ENCODE measurements at places on chromosomes 7 and 10.

- DNase-seq: no peak
Observed at GRCh38 chr7:151432658-151433521, 7.1 kb downstream of the CRYGN start.

DNA sequence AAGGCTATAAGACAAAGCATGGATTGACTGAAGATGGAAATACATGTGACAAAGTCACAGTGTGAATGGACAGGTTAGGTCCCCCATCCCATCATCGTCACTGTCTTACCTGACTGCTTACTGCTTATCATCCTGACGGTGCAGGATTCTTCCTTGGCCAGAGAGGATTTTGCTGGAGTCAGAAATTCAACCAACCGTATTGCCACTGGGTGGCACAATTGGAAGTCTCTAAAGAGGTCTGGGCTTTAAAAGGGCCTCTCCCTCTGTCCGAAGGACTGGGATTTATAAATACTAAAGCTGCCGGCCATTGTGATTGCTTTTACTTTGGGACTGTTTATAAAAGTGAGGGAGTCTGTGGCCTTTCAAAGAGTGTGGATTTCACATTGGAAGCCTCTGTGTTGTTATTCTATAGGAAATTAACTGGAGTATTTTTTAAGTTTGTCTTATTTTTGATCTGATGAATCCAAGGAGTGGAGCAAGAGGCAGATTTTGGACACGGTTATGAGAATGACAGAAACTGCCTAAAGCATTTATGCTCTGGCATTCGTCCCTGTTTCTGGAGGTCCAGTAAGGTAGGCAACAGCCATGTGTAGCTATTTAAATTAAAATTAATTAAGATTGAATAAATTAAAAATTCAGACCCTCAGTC, 113.3 kb upstream of the CREB5 start:
- DNase-seq: no peak

DNA sequence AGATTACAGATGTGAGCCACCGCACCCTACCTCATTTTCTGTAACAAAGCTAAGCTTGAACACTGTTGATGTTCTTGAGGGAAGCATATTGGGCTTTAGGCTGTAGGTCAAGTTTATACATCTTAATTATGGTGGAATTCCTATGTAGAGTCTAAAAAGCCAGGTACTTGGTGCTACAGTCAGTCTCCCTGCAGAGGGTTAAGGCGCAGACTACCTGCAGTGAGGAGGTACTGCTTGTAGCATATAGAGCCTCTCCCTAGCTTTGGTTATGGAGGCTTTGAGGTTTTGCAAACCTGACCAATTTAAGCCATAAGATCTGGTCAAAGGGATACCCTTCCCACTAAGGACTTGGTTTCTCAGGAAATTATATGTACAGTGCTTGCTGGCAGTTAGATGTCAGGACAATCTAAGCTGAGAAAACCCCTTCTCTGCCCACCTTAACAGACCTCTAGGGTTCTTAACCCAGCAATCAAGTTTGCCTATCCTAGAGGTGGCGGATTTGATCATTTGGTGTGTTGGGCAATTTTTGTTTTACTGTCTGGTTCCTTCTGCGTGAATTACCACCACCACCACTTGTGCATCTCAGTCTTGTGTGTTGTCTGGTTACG, 6.0 kb downstream of the PPIA start:
- no peak for DNase-seq

DNA sequence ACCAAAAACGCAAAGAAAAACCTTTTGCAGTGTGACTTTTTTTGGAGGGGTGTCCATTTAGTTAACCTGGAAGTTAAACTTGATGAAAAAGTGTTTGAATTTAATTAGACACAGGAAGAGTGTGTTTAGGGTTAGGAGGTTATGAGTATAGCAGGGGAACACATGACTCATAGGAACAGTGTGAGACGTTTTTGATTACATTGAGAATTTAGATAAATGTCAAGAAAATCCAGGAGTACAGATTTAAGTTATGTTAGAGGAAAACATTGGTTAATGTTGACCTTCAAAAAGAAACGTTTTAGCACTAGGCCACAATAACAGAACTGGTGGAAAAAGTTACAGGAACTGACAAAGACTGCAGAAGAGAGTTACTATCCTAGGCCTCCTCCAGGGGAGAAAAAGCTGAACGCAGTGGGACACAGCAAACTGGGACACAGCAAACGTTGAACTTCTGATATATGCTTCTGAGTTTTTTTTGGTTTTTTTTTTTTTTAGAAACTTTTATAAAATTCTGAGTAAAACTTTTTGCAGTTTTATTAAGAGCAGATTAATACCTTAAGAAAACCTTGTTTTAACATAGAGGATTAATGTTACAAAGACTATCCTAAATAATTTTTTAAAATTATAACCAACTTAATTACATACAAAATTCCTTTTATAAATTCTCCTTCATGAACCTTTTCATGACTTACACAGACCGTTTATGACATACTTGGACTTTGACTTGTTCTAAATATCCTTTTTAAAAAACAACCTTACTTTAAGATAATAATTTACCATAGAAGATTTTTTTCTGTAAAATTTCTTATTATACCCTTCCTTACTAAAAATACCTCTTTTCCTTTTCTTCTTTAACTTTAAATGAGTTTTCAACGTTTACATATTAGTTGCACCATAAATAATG, 22.2 kb downstream of the LANCL2 start:
- DNase-seq: no peak

- no peak for DNase-seq
Observed at GRCh38 chr10:118310822-118311221, 31.3 kb downstream of the FAM204A start.

- peak; percentile 37 for DNase-seq
Observed at GRCh38 chr7:151351027-151351426, 9.4 kb downstream of the NUB1 start.

- no peak for DNase-seq
Observed at GRCh38 chr10:9921544-9921943, 1096.1 kb upstream of the CELF2 start.

DNA sequence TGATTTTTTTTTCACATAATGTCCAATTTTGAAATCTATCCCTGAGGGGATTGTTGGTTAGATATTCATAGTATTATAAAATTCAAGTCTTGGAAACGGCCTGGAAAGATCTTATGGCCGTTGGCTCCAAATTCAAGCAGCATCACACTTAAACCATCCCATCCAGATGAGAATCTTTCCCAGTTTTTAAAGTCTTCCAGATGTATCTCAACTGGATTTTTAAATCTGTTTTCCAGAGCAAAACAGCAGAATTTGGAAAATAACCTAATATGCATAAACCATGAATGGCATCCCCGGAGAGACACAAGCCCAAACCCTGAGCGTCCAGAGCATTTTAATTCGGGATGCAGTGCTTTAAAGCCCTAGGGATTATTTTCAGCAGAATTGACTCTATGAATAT, 208.2 kb upstream of the PRKCQ start:
- DNase-seq: no peak

- no peak for DNase-seq
Observed at GRCh38 chr10:1551636-1552338, 185.5 kb downstream of the ADARB2 start.
